Muscle of leg (tissue), 16 donors: ENCODE measurements at places on chromosomes 1 and 21. TPM values are rescaled to one million over a fixed set of nuclear protein-coding genes. Genes with fewer than 3 reads are reported as not detected.

- peak; percentile 99 for DNase-seq
Measured at GRCh38 chr1:173429471-173430402, 47.4 kb upstream of the PRDX6 start.

The DDOST gene
- polyA plus RNA-seq, result 117 TPM

The KCNT2 gene
- polyA plus RNA-seq, result 9.0 TPM

GRCh38 chr1:83499998-83500397 lies 498.9 kb downstream of the TTLL7 start:
- no peak for DNase-seq

DNA sequence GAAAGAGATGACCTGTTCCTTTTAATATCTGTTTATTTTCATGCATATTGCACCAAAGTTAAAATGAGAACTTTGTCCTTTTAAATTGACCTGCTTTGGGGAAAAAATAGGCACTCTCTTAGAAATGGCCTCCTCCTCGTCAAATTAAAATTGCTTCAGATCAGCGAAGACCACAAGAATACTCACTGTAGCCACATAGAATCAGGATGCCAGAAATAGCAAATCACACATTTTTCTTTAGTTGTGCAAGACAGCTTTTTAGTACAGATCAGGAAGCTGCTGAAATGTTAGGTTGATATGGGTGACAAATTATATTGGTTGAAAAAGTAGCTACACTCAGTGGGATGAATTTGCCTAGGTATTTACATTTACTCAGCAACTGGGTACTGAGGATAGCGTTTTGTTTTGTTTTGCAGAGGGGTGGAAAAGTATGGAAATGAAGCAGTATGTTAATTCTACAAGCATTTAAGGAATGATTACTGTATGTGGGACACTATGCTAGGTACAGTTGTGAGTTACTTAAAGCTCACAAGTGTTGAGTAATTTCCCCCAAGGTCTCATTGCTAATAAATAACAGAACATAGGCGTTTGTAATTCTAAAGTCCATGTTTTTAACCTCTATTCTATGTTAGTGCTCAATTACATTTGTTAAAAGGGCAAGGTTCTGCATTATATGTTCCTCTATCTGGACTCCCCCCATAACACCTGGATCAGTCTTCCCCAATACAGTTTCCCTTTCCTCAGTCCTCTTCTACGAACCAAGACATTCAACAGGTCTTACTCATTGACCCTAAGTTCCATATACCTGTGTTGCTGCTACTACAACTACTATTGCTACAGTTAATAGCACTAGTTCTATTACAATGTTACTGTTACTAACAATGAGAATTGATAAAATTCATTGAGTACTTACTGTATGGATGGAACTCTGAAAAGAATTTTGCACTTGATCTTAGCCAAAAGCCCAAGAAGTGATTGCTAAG lies 99.4 kb upstream of the S1PR1 start:
- no peak for DNase-seq

DNA sequence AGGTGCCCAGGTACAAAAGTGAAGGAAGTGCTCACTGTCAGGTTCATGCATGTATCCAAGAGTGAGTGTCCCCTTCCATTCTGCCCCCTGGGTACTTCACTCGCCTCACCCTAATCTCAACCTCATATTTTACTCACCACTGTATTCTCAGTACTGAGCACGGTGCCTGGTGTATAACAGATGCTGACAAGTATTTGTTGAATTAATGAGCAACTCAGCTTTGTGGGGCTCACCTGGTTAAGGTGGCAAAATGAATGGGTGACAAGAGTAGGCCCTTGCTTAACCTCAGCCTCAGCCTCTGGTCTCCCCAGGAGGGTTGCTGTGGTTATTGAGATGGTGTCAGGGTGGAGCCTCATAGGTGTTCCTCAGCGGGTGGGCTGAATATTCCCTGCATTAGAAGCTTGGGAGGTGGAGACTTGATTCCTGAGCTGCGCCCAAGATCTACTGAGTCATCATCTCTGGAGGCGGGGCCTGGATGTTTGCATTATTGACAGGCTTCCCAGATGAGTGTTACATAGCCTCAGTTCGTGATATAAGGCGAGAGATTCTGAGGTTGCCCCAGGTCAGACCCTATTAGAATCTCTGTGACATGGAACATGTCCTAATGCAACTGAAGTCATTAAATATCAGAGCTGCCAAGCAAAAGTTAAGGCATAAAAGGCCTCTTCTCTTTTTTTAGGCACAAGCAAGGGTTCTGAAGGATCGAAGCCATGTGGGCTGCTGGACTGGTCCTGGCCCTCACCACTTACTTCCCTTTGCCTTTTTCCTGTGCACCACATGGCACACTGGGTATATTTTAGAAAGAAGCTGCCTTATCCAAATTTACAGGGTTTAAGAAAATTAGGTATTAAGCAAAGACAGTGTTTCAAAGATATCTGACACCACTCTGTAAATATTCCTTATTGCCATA lies 39.2 kb downstream of the SYT6 start:
- DNase-seq, result no peak

- no peak for DNase-seq
Measured at GRCh38 chr1:59592924-59593323, 221.8 kb upstream of the HOOK1 start.

DNA sequence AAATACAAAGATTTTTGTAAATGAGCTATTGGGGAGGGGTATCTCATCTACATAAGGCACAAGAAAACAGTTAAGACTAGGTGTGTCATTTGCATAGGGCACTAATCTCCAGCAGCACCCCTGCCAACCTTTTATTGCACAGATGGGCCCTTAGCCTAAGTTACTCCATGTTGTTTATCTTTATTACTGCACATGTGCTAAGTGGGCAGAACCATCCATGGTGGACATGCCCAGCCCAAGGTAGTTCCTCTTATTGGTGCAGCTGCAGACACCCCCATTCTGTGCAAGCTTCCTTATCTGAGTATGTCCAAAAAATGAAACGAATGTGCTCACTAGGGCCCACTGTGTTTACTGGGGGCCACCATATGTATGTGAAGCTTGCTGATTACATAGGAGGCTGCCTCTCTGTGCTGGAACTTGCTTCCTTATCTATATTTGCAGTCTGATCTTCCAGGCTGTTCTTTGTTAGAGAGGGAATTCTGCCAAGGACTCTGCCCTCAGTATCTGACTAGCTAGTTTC lies 77.3 kb upstream of the NEK7 start:
- DNase-seq, result no peak

The S100A7A gene
- not detected for polyA plus RNA-seq

DNA sequence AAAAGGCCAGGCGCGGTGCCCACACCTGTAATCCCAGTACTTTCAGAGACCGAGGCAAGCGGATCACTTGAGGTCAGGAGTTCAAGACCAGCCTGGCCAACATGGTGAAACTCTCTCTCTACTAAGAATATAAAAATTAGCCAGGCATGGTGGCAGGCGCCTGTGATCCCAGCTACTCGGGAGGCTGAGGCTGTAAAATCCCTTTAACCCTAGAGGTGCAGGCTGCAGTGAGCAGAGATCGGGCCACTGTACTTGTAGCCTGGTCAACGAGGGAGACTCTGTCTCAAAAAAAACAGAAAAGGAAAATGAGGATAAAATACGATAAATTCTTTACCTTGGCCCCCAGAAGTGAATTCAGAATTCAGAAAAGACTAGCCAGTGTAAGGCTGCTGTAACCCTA lies 1.6 kb downstream of the TMEM50B start:
- DNase-seq, result no peak

- no peak for DNase-seq
Measured at GRCh38 chr1:227370533-227371254, 52.4 kb upstream of the CDC42BPA start.

DNA sequence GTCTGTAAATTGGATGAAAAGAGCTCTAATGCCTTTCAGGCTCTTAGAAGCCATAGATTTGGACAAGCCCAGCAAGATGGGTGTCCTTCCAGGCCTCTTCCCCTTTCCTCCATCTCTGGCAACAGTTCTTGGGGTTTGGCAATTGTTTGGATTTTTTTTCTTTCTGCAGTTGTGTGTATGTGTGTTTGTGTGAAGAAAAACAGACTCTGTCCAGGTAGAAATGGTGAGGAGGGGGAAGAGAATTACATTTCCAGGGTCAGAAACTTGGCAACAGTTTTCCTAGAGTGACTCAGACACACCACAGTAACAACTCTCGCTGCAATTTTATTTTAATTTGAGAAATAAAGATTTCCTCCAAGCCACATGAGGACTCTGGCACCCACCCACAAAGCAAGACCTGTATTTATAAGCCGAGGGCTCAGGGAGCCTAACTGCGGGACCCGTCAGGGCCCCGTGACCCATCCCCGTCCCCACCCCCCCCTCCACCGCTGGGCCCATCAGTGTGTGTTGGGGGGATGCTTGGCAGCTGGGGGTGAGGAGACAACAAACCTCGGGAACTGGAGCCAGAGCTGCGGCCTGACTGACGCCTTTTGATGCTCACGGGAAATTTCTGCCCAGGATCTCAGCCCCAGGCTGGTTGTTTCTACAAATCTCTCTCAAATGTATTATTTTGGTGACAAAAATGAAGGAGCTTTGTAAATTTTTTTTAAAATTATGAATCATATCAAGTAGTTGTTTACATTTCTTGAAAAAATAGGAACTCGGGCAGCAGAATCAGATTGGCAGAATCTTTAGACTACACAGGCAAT lies 4.4 kb downstream of the TMEM200B start:
- peak; percentile 77 for DNase-seq

The FAM72D gene
- polyA plus RNA-seq, result 1.9 TPM

The CASQ2 gene
- 812 TPM for polyA plus RNA-seq
